GM10248 (cell line): ENCODE measurements at places on chromosomes 5 and 9.

GRCh38 chr9:83239747-83240146 is 176.8 kb upstream of the RASEF start:
- DNase-seq: no peak

DNA sequence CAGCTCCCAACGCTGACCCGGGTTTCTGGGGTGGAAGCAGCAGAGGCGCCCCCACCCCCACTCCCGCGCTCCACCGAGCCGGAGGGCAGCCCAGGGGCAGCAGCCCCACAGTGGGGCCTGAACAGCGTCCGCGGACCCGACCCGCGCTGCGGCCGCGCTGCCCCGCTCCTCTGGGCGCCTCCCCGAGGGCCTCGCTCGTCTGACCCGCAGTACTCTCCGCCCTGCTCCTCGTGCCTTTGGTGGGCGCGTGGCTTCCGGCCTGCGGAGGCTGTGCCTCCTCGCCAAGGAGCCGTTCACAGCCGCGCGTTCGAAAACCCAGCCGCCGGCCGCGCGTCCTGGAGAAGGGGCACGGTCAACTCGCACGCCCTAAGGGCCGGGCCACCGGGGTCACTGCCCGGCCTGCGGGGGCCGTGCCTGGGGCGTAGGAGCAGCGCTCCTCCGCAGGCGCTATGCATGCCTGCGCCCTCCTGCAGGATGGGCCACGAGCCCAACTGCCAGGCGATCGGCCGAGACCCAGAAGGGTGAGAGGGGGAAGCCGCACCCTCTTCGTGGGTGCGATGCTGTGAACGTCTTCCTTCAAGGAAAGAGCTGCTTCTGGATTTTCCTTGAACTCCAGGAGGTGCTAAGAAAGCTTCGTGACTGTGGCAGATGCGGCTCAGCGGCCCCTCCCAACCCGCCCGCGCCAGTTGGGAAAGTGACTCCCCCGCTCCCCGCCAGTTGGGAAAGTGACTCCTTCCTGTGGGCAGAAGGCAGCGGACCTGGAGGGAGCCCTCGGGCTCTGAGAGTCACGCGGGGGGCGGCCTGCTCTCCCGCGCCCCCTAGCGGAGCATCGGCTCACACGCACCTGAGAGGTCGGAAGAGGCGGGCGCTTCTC is 82.7 kb downstream of the HSD17B3 start:
- peak; percentile 67 for DNase-seq

- DNase-seq: no peak
Measured at GRCh38 chr5:21791304-21791703, 1061.8 kb downstream of the CDH12 start.

- no peak for DNase-seq
Measured at GRCh38 chr5:168962306-168962705, 338.6 kb downstream of the SLIT3 start.

GRCh38 chr9:87256973-87257372 is 240.7 kb upstream of the DAPK1 start:
- no peak for DNase-seq

DNA sequence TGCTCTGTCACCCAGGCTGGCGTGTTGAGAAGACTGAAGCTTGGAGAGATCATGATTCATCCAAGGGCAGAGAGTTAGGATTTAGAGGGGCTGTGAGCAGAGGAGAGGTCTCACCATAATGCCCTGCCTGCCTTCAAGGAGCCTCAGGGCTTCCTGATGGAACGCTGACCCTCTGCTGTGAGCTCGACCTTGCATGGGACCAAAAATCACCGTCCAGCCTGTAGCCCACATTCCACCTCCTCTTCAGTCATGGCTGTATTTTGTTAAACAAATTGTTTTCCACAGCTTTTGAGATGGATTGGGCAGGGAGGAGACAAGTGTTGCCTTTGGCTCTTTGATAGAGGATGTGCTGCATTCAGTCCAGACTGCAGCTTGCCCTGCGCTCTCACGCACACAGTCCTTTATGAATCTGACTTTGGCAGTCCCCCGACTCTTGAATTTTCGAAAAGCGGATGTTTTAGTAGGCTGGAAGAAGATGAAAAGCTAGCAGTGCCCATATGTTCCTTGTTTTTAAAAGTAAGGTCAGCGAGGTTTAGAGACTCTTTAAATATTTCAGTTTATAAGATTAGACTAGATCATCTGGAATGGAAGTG is 79.5 kb downstream of the MVB12B start:
- no peak for DNase-seq

DNA sequence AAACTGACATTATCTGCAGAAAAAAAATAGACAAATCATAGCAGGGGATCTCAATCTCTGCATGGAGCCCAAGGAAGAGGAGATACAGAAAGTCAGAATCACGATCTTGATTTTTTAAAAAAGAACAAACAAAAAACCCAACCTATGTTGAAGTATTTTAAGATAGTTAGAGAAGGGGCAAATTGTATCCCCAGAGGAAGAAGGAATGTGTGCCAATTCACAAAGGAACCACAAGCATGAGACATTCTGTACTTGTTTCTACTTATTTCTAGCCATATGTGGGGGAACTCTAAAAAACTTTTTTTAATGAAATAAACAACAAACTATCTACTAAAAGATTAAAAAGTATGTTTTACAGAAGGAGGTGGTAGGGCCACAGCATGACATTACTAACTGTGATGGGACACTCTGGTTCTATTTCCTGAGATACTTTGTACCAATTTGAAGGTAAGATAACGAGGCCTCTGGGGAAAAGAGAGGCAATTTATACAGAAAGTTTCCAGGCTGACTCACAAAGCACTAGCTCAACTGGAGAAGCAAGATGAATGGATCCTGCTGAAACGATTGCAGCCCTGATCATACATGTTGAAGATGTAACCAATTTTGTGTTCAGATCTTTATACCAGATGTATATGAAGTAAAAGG is 22.5 kb downstream of the RANBP3L start:
- DNase-seq: no peak

DNA sequence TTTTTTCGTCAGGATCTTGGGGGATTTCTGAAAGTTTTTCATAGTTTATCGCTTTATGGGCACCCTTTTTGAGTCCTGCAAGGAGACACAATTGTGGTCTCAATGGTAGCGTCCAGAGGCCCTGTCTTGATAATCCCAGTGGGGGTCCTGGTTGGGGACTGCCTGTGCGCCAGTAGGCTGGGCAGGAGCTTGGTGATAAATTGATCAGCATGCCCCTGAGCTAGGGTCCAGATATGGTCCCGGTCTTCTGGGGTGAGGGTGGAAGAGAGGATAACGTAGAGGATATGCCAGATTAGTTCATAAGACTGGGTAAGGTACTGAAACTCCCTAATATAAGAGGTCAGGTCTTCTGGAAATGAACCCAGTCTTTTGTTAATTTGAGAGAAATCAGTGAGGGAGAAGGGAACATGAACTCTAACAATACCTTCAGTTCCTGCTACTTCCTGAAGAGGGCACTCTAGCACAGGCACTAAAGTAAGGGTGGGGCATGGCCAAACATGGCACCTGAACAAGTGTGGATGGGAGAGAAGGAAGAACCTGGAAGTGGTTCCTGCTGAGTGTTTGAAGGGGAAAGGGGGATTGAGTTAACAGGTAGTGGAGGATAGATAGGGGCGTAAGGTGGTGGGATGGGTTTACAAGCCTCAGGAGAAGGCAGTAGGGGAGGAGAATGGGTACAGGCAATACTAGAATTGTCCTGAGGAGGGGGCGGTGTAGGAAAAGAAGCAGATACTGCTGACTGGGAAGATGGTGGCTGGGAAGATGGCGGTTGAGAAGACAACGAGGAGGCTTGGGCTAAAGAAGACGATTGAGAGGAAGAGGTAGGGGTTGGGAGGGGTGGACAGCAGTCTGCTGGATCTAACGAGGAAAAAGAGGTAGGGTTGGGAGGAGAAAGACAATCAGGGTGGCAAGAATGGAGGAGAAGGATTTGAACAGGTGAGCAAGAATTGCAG is 33.8 kb upstream of the ANXA2R start:
- DNase-seq: peak; percentile 58

DNA sequence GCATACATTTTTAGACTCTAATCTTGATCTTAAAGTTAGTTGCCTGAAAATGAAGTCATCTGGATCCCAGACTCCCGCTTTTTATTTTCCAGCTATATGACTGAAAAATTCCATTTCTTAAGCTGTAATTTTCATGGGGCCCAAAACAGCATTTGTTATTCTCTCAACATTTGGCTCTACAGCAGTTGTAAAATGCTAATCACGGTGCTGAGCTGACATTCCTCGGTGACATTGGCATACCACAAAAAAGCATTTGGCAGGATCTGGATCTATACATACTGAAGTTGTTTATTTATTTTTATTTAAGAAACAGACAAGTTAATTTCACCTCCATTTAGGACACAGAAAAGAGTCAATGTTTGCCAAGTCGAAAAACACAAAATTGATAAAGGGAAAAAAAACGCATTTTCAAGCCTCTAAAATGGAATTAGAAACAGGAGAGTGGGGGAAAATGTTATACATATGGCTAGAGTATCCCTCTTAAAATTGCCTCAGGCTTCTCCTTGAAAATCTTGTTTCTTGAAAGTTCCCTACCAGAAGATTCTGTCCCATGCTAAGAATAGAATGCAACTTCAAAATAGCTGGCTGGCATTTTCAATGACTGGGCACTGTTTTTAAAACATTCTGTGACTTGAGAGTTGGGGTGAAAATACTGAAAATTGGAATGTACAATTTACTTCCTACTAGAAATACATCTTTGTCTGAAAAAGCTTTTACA is 207.5 kb upstream of the TBCA start:
- DNase-seq: no peak

DNA sequence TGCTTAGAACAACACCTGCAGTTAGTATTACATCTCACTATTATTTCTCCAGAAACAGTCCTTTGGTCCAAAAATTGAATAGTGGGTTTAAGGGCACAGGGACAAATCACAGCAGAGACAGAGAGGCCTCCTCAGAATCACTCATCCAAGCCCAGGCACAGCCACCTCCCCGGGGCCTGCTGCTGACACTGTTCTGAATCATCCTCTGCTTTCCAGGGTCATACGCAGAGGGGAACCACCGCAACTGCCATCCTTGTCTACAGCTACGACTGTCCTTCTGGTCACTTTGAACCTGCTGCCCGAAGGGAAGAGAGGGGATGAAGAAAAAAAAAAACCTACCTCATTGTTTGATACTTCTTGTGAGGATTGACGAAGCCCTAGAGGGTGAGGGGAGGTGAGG is 35.3 kb upstream of the MAN2A1 start:
- no peak for DNase-seq

DNA sequence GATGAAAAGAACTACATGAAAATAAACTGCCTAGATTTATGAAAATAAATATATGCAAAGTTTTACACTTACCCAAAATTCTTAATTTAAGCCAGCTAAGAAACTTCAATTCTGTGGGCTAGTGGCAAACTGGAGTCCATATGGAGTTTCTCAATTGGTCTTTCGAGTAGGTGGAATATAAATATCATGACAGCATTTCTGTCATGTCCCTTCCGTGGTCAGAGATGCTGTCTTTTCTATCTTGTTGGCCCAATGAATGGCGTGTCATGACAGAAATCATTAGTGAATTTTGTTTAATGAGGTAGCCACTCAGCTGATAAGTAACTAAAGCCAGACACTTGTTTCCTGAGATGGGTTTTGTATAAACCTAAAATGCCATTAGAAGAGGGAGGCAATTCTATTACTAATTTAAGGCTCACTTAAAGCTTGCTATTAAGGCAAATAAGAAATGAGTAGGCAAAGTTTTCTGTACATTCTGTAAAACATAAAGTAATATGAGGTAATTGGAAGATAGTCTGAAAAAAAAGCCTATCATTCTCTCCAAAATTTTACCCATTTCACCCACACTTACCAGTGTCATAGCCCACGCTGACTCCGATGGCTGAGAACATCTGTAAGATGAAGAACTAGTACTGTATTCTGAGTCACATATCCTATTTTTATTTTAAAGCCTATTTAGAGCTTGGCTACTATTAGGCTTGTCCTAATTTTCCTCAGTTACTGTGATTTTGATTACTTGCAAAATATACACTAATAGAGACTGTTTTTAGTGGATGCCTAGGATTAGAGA is 419.3 kb upstream of the MEF2C start:
- no peak for DNase-seq

DNA sequence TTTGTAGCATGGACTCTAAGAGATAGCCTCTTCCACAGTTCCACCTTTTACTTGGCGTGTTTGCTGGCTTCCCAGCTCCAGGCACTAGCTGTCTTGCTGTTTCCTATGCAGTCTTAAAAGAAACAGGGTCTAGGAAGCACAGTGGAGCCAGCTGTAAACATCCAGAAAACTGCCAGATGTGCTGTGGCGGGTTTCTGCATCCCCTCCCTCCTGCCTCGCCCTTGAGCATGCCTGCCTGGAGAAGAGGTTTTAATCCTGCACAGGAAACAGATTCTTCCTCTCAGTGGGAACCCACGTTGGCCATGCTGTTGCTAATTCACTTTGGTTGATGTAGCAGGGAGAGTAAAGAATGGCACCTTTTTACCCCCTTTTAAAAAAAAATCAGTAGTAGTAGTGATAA is 121.3 kb downstream of the RPS23 start:
- no peak for DNase-seq

DNA sequence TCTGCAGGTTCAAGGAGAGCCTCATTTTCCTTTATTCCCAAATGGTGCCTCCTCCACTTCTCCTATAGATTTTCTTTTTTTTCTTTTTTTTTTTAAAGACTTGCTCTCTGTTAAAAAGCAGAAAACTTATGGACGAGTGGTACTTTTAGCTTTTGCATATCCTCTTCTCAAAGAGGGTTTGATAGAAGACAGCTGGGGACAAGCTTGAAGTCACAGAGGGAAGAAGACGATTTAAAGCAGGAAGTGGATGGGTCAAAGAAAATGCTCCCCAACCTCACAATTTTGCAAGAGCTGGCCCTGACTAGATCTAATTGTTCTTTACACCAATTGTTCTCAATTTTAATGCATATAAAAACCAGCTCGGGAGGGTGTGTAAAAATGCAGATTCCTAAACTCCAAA is 48.9 kb downstream of the APBA1 start:
- DNase-seq: no peak

DNA sequence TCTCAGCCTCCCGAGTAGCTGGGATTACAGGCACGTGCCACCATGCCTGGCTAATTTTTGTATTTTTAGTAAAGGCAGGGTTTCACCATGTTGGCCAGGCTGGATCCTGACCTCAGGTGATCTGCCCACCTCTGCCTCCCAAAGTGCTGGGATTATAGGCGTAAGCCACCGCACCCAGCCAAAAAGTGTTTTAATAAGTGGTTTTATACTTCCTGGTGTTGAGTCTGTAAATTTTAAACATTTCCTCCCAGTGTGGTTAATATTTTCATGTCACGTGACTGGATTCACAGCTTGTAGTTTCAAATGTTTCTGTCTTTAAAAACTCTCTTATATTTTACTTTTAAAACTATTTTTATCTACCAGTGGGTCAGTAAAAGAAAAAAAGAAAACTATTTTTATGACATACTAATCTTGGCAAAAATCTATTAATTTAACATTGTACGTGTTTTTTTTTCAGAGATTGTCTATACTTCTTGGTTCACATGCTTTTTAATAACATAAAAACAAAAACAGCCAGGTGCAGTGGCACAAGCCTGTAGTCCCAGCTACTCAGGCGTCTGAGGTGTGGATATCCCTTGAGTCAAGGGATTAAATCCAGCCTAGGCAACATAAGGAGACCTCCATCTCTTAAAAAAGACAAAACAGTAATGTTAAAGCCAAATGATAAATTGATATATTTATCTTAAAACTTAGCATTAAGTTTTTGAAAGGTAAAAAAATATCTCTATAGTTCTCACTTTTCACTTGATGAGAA is 117.1 kb downstream of the DMXL1 start:
- DNase-seq: no peak
